ENCODE measurements at places on chromosomes 6 and 20.

DNA sequence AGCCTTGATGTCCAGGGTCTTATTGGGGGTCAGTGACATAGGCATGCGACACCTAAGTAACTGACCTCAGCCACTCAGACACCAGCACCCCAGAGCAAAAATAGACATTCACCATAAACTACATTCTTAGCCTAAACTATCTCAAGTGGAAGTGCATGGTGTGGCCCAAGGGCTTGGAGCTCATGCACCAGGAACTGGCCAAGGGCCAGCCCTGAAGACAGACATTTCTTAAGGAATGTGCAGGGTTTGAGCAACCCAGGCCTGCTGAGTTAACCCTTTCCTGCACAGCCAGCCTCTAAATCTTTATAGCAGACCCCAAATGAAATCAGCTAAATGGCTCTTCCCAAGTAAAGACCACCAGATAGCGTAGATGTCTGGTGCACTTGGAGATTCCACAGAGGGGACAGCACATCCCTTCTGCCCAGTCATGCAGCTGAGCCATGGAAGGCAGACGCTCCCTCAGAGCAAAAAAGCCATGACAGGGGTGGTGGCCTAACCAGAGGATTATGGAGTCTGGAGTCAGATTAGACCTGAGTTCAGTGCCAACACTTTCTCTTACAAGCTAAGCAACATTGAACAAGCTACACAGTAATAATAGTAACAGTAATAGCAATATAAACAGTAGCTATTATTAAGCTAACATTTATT is 222.6 kb downstream of the ZMYND8 start:
- DNase-seq = no peak

DNA sequence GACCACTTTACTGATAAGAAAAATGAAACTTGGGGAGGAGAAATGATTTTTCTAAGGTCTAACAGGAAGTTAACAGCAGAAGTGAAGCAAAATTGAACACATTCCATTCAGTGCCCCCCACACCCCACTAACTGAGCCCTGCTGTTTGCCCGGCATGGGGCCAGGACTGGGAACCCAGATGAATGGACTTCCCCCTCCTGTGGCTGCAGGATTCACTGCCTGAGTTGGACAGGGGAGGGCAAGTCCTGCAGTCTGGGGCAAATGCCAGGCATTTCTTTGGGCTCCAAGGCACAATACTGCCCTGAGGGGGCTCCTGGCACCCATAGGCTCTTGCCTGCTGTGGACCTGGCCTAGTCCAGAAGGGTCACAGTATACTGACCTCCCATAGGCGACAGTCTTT is 28.3 kb downstream of the FYN start:
- no peak for DNase-seq

DNA sequence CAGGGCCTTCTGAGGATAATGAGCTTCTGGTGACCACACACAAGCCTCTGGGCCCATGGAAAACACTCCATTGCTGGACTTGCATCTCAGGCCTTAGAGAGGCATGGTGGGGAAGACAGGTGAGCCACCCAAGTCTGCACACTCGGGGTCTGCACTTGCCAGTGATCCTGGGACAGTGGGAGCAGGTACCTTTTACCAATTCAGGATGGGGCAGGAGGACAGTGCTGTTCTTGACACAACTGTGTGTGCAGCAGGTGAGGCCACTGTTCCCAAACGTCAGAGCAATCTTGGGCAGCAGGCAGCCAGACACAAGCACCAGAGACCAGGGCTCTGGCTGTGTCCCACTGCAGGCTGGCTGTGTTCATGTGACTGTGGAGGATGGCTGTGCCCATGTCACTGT is 221.3 kb downstream of the ERMARD start:
- DNase-seq = no peak

- no peak for DNase-seq
Observed at GRCh38 chr6:42010185-42010891, 40.0 kb upstream of the TAF8 start.

DNA sequence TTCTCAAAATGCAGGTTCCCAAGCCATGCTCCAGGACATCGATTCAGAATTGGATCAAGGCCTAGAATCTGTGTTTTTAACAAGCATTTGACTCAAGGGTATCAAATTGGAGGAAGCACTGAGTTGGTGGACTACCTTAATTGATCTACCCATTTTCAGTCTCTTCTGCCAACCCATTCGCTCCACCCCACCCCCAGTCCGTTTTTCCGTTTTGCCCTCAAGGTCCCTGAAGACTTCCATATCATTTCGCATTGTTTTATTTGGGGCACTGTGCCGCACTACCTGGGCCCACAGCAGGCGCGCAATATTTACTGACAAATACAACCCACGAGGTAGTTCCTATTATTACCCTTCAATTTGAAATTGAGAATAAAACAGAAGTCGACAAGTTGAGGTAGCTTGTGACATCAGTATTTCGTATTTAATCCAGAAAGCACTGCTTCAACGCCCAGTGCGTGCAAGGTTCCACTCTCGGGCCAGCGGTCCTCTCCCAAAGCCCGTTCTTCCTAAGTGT is 557 bp upstream of the DHX35 start:
- no peak for DNase-seq

GRCh38 chr20:56580226-56580625 is 47.2 kb downstream of the FAM209B start:
- no peak for DNase-seq

DNA sequence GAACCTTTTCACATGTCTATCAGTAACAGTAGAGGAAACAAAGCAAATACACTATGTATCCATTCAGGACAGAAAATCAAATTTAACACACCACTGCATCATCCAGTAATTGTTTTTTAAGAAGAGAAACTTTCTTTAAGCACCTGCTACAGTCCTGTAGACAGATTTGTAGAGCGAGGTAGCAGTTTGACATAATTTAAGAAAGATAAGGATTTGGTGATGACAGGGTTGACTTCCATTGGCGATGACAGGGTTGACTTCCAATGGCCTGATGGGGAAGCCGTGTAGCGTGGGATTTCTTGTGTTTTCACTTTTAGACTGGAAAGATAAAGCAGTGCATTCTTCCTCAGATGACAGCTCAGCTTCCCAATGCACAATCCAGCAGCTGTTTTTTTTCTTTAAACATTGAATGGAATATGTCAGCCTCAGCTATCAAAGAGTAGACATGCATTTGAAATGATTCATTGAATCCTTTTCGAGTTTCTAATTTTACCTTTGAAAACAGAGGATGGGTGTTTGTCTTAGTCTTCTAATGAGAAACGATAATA is 68.5 kb downstream of the ECT2L start:
- no peak for DNase-seq

DNA sequence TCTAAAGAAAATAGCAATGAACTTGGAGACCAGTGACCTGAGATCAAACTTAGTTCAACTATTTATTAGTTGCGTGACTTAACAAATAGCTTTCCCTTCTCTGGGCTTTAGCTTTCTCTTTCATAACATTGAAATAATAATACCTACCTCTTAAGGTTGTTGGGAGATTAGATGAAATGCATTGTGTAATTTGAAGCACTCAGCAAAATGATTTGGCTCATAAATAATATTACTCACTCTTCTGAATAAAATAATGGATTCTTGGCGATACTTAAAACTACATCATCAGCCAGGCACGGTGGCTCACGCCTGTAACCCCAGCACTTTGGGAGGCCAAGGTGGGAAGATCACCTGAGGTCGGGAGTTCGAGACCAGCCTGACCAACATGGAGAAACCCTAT is 556.2 kb upstream of the JARID2 start:
- no peak for DNase-seq

GRCh38 chr6:138865480-138866109 is 69.7 kb downstream of the ECT2L start:
- DNase-seq = no peak

DNA sequence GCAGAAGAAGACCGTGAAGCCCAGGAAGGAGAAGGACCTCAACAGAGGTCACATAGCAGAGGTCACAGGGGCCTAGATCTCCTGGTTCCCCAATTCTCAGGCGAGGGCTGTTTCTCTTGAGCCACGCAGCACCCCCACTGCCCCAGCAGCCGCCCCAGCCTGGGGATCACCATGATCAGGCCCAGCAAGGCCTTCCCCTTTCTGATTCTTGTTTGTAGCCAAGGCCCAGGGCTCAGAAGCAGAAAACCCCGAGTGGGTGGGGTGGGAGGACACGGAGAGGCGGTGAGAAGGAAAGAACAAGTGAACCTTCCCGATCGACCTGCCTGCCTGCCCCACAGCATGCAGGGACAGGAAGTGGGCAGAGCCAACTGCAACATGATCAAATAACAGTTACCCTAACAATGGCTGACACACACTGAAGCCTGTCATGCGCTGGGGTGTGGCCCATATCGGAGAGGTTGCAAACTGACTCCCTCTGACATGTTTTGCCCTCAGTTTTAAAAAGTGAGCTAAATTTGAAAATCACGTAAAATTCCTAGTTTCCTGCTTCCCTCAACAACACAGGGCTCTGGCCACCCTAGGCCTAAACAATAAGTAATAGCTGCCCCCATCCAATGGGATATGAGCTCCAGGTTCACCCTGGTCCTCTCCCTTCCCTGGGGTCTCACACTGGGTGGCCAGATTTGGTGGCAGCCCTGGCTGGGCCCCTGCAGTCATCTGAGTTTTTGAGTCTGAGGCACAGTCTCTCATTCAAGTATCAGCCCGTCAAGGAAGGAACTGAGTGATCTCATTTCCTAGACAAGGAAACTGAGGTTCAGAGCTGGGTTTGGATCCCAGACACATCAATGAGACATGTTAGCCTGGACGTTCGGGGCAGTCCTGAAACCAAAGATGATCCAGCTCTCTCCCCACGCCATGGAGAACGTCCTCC is 6.5 kb downstream of the PEDS1 start:
- DNase-seq = no peak

DNA sequence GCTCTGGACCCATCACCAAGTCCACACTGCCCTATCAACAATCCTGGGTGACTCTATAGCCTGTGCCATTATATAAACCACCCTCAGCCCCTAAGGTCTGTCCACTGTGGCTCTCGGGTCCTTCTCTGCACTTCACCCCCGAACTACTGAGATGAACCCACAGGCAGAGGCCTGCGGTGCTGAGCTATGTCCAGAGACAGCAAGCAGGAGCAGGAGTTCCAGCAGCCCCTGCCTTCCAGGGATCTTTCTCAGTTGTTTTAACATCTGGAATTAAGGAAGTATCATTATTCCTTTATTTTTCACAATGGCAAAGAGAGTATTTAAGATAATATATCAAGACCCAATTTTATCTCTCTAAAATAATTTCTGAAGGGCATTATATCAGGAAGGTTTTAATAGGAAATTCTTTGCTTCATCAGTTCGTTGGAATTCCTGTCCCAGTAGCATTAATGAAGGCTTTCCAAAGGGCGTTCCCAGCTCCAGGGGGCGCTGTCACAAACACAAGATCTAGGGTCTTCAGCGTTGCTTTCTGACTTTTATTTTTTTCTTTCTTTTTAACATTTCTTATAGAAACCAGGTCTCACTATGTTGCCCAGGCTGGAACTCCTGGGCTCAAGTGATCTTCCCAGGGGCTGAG is 27.3 kb downstream of the RRBP1 start:
- no peak for DNase-seq

- no peak for DNase-seq
Observed at GRCh38 chr20:64101731-64102621, 5.4 kb downstream of the NPBWR2 start.

Measured in coronary artery (tissue), 2 donors.